ENCODE measurements at places on chromosomes 2 and 18.

DNA sequence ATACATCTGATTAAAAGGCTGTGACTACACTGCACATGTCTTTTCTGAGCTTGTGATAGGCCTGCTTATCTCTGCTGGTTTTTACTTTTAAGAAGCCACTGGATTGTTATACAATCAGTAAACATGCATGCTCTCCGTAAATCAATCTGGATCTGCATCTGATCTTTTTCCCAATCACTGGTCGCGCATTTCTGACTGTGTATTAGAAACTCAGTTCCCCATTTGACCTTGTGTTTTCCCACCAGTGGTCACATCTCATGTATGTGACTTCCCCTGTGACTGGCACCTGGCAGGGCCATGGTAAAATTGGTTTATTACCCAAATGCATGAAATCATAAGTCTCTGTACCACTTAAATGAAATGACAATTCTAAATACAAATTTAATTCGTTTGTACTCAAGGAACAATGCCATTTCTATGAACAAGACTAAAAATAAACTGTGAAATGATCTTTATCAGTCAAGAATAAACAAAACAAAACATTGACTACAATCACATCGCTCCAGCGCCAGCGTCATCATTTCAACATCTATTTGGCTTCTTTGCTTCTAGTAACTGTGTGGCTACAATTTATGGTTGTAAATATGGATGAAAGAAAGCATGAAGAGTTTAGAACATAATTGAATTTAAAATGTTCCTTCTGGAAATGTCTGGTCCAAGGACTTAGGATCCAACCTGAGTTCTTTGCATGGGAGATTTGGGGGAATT is 396.6 kb upstream of the TRIB2 start:
- DNase-seq: no peak

DNA sequence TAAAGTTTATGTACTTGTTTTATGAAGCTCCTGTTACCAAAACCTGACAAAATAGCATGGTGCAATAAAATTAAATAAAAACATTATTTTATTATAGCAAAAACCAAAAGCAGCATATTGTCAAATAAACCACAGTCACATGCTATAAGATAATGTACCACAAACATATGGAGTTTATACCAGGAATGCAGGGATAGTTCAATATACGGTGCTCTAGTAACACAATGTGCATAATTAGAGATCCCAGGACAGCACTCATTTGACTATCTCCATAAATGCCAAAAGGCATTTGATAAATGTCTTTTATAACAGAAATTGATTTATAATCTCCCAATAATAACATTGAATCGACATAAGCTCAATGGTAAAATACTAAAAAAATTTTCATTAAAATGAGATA is 402.0 kb downstream of the RND3 start:
- DNase-seq: no peak

DNA sequence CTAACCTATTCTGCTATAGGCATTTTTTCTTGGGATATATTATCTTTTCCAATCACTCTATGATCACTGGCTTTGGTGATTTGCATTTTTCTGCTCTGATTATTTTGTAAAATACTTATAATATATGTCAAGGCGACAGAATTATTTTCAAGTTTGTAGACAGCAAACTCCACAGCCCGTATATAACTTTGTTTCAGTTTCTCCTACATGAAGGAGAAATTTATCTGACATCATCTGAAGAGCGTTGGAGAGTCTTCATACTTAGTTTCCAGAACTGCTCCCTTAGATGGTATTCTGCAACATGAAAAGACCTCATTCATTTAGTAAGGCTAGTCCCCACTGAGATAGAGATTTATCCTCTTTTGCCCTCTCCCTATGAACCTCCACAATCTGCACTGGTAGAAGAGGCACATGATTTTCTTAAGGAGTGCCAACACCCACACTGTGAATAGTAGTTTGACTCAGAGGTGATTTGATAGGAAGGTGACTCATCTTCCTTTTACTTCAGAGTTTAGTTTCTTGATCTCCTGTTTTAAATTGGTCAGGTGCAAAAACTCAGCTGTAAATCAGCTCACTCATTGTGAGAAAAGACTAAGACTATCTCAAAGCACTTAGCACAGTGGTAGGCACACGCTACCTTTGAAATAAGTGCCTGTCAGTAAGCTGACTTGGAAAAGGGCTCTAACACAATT is 1848.6 kb upstream of the CELF4 start:
- peak; percentile 26 for DNase-seq

DNA sequence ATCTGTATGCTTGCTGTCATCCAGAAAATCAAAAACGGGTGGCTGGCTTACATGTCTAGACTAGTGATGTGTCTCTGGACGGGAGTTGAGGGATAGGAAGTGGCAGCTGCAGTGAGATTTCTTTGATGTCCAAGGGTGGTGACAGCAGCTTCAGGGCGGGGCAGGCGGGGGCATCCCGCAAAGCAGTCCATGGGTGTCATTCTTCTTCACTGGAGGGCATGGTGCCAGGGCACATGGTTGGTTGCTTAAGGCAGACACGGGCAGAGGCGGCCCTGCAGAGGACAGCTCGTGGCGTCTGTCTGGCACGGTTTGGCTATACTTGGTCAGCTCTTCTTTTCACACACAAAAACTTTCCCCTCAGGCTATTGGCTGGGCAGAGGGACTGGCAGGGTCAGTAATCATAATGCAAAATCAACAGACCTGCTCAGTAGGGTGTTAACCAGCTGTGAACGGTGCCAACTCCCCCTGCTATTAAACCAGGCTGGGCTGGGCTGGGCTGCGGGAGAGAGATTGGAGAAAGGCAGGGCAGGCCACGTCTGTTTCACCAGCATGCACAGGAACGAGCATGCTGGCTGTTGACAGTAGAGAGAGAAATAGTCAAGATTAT is 63.7 kb downstream of the COL4A3 start:
- peak; percentile 43 for DNase-seq

- no peak for DNase-seq
Measured at GRCh38 chr2:54047658-54048057, 67.8 kb upstream of the ACYP2 start.

GRCh38 chr2:71932037-71932779 is 215.5 kb downstream of the CYP26B1 start:
- DNase-seq: peak; percentile 3

- DNase-seq: no peak
Measured at GRCh38 chr2:86350751-86351150, 13.3 kb upstream of the REEP1 start.

DNA sequence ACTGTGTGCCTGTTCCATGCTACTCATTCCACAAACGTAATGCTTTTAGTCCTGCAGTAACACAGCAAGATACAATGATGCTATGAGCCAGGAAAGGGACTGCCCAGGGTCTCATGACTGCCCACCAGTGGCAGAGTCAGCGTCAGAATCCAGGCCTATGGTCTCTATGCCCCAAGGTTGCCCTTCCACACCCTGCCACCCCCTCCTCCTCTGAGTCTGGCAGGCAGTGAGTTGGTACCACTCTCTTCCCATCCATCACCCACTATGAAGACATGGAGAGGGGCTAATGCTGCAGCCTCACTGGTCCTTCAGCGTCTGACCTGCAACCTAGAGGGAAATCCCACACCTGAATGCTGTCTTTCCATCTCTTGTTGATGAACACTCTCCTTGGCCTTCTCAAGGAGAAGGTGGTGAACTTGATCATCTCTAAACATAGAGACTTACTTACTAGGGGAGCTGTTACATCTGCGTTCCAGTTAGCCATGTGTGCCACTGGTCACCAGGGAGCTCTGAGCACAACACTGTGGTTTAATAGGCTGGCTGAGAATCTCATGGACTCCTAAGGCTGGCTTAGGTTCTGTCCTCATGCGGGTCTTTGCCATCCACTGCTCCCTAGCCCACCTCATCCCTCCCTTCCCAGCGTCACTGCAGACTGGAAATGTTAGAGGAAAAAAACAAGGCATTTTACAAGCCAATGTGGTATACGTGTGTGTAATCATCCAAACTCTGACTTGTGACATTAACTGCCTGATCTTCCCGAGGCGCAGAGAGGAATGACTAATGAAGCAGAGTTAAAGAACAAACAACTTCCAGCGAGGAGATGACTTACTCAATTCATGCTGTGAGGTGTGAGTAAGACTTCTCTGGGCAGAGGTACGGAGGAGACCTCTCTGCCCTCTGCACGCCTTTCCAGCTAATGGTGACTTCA is 28.8 kb downstream of the STEAP3 start:
- peak; percentile 90 for DNase-seq

DNA sequence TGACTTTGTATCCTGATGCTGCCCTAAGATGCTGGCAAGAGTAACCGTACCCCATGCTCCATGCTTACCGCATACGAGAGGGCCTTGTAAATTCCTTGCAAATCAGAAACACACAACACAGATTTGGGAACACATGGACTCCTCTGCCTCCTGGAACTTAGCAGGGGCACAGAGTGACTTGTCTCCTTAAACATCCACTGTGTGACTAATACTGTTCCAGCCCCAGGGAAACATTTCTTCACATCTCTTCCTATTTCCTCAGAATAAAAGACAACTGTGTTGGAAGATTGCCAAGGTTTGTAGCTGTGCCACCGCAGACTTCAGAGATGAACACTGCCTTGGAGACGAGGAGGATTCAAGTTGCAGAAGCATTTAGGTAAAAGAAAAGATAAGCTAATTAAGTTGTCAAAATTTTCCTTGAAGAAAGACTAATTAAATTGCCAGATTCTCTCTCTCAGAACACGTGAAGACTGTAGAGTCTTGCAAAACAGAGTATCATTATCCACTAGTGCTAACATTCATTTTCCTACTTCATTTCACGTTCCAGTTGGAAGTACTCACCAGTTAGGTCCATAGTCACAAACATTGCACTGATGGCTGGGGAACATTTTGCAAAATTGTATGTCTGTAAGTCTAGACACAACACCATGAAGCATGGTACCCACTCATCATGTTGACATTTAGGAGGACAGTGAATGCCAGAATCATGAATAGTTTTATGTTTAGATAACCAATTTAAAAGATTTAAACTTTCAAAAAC is 188.8 kb downstream of the TSN start:
- peak; percentile 70 for DNase-seq

DNA sequence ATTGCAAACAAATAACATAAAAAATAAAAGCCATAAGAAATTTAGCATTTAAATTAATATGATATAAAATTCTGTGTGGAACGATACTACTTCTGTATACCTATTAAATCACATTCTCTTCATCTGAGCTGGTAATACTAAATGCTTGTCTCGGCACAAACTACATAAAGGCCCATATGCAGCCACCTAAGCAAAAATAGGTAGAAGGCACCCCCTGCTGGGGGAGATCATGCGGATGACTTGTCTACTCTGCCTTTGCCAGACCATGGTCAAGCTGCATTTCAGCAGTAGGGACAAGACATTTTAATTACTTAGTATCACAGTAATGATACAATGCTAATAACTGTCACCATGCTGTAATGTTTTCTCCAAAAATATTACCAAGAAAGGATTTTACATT is 108.0 kb downstream of the CDH19 start:
- DNase-seq: peak; percentile 39

- no peak for DNase-seq
Measured at GRCh38 chr2:238866656-238867277, 18.9 kb downstream of the TWIST2 start.

DNA sequence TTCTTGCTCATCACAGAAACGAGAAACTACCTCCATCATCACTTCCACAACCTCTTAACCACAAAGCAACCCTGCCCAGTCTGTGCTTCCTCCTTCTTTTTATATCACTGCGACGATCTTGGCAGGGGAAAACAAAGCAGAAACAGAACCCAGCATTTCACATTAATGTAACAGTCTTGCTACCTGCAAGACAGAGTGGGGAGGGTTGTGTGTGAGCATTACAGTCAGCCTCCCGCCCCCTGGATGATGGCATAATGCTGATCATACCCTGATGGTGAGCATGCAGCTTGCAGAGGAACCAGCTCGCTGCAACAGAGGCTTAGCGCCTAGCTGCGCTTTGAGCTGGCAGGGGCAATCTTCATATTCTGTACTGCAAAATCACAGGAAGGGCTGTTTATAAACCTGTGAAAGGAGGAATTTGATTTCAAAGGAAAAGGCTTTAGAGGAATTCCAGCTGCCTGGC is 376.1 kb downstream of the IRS1 start:
- DNase-seq: peak; percentile 12

DNA sequence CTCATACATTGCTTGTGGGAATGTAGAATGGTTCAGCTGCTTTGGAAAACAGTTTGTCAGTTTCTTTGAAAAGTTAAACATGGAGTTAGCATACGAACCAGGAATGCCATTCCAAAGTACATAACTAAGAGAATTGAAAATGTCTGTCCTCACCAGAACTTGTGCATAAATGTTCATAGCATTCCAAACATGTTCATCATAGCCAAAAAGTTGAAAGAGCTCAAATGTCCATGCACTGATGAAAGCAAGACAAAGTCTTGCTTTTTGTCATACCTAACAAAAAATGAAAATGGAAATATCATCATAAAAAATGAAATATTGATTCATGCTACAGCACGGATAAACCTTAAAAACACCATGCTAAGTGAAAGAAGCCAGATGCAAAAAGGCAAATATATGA is 408.8 kb upstream of the UBE2E3 start:
- DNase-seq: no peak

DNA sequence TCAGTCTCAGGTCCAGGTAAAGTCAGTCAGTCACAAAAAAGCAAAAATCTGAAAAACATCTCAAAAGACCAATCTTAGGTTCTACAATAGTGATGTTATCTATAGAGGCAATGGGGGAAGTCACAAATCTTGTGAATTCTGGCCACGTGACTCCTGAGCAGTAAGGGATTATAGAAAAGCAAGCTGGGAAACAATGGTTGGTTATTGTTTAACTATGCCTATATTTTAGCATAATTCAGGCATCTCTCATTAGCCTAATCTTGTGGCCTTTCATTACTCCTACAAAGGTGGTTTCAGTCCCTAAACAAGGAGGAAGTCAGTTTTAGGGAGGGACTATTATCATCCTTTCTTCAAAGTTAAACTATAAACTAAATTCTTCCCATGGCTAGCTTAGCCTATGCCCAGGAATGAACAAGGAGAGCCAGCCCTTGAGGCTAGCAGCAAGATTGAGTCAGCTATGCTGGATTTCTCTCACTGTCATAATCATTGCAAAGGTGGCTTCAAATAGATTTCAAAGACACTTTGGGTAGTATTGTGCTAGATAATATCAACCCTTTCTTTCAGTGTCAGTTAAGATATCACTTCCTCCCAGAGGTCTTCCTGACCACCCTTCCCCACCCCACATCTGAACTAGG is 56.4 kb upstream of the ITGA6 start:
- no peak for DNase-seq

DNA sequence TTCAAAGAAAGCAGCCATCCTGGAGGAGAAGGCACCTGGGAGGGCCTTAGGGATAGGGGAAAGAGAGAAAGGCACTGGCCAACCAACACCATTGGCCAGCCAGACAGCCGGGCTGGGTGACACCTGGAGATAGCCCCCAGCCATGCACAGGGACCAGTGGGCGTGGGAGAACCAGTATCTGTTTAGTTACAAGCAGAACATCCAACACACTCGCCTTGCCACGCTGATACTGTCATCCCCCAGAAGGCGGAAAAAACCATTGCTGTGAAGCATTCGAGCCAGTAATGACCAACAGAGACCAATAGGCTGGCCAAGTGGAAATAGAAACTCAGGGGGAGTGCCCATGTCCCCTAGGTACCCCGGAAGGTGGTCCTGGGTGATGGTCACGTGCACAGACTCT is 15.5 kb downstream of the ASPRV1 start:
- DNase-seq: no peak

Data from urothelium cell line (cell line).